ENCODE measurements at places on chromosomes 2 and 18.

GRCh38 chr18:7585276-7585670 is 18.2 kb downstream of the PTPRM start:
- no peak for DNase-seq

GRCh38 chr2:69449906-69450305 is 12.7 kb upstream of the NFU1 start:
- DNase-seq: no peak

GRCh38 chr18:46423226-46423805 is 233.7 kb downstream of the LOXHD1 start:
- no peak for DNase-seq

- DNase-seq: no peak
Observed at GRCh38 chr2:26609839-26610277, 31.3 kb downstream of the CIB4 start.

DNA sequence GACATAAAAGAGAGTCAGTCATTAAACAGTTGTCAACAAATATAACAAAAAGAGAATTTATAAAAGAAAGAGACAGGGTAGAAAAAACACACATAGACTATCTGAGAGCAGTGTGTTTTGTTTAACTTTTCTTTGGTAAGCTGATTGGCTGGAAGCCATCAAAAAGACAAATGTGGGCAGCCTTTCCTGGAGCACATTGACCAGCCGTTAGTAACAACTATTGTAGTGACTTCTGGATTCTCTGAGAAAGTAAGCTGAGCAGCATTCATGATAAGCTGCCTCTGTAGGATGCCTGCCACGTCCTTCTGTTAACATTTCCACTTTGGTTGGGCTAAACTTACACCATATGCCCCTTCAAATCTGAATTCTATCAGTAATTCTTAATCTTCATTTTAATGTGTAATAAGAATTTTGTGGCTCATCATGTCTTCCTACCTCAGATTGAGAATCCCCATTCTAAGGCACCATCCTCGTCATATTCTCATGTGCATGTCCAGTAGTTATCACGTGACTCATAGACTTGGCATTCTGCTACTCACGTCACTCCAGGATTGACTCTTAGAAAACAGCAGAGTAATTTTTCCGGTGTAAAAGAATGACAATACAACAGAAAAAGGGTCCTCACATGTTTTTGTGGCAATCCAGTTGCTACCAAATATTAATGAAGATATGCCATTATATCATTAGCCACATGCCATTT is 43.4 kb upstream of the DNAJC10 start:
- no peak for DNase-seq

GRCh38 chr2:28506112-28506910 is 10.5 kb downstream of the PLB1 start:
- DNase-seq: no peak

DNA sequence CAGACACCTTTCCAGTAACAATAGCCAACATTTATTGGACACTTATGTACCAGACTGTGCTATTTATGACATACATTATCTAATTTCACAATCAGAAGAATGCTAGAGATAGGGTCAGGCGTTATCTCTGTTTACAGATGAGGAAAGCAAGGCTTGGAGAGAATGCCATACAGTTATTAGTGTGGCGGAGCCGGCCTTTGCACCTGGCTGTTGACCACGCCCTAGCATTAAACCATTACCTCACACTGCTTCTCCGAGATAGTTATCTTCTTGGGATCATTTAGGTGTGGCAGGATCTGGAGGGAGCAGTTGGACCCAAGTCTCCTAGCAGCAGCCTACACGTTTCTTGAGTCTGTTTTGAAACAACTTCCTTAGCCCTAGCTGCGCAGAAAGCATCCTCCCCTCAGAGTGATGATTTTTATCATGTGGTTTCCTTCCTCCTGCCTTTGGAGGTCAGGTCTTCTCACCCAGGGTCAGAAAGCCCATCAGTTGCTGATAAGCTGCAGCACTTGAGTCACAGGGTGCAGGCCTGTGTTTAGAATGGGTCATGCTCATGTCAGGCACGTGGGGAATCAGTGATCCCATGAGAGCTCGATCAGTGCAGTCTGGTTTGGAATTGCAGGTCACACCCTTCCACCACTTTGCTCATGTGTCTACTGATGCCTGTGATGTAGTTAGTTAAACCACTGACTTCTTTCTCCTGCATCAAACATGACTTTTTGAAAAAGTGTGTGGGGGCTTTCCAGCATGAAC is 118.2 kb downstream of the SPTBN1 start:
- DNase-seq: no peak

DNA sequence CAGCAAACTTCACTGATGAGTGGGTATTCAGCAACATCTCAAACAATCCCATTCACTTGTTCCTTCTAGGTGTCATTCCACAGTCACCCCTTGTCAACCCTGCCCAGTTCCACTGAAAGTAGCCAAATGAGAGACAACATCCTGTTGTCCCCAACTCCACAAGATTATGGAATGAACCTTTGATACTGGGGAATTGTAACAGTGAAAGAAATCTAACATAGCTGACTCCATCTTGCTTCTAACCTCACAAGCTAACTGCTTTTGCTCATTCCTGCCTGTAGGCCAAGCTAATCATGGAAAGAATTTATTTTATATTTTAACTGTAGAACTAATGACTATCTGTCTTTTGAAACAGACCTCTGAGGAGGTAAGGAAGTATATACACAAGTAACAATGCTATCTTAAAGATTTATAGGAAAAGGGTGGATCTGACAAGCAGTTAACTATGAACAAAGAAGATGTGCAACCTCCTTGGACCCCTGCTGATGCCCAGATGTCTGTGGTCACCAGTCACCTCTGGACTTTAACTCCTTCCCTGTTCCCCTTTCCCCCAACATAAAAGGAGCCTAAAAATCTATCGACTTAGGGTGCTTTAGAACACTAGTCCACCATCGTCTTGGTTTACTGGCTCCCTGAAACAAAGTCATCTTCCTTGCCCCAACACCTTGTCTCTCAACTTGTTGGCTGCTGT is 6.9 kb upstream of the ANXA4 start:
- DNase-seq: no peak

GRCh38 chr18:63236921-63237846 is 82.4 kb downstream of the BCL2 start:
- peak; percentile 31 for DNase-seq

DNA sequence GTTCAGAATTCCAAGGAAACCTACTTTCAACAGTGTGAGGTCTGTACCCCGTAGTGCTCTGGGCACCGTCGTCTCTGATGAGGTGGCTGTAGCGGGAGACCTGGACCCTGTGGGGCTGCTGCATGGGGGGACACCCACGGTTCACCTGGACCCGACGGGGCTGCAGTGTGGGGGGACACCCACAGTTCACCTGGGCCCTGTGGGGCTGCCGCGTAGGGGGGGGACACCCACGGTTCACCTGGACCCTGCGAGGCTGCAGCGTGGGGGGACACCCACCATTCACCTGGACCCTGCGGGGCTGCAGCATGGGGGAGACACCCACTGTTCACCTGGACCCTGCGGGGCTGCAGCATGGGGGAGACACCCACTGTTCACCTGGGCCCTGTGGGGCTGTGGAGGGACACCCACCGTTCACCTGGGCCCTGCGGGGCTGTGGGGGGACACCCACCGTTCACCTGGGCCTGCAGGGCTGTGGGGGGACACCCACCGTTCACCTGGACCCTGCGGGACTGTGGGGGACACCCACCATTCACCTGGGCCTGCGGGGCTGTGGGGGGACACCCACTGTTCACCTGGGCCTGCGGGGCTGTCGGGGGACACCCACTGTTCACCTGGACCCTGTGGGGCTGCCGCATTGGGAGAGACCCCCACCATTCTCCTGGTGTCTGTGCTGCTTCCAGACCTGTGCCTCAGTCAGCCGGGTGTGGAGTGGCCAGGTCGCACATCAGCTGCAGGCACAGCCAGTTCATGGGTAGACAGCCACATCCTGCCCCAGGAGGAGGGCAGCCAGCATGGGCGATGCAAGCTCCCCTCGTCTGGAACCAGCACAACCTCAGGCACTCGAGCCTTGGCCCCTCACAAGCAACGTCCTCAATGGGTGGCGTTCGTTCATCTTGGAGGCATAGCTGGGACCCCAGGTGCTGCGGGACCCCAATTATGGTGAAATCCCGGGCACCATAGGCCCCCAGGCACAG is 114.5 kb downstream of the TMEM18 start:
- no peak for DNase-seq

GRCh38 chr2:44285174-44285573 is 9.9 kb downstream of the SLC3A1 start:
- no peak for DNase-seq

- DNase-seq: no peak
Observed at GRCh38 chr18:61471942-61472341, 138.7 kb downstream of the CDH20 start.

DNA sequence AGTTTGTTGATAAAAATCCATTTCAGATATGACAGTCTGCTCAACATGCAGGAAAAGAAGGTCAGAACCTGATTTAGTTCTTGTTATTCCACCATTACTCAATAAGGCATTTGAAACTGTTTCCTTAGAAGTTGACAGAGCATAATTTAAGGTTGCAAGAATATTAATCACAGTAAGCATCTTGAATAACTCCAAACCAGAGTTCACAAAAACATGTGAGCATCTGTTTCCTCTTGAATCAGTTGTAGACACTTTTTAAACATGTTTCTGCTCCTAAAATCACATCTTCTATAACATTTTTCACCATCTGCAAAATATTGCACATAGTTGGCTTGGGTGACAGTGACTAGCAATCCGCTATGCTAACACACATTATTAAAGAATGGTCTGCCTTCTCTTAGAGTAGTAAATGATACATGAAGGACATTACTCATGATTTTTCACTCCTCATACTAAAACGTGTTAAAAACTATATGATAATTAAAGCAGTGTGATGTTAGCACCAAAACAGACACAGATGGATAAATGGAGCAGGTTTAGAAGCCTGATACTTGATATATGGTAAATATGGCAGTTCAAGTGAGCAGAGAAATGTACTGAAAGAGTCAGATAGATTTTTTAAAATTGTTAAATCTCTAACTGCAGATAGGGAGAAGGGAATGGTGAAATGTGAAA is 30.3 kb downstream of the AKAIN1 start:
- DNase-seq: no peak

DNA sequence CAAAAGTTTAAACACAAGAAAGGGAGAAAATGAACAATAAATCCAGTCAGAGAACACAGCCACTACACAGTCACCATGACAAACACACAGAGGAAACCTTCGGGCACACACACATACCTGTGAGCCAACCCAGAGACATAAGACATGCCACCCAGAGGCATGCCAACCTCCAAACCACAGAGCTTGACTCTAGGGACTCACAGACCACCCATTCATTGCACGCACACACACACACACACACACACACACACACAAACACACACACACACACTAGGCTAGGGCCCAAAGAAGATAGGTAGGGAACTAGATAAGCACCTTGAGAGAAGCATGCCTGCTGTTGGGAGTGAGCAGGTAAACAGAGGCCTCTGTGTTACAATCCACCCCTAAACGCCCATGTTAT is 9.1 kb downstream of the SIX3 start:
- DNase-seq: no peak

- DNase-seq: no peak
Observed at GRCh38 chr2:198327526-198327925, 523.1 kb downstream of the PLCL1 start.

DNA sequence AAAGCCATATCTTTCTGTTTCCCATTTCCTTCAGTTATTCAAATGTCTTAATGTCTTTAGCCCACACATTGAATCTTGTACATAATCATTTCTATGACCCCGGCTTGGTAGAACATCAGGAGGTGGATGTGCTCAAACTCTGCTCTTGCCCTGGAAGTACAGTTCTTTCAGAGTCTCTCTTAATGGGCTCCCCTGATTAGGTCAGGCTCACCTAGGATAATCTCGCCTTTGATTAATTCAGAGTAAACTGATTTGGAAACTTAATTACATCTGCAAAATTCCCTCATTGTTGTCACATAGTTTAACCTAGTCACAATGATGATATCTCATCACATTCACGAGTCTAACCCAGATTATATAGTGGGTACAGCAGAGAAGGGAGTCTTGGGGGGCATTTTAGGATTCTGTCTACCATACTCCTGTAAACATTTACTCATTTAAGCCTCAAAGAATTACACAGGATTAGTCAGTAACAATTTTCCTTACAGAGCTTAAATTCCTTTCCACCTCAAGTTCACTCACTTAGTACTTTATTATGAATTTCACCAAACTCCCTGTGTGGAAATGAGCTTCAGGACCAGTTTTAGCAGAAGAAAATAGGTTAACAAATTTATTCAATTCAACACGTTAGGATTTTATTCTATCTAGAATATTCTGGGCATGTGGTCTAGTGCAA is 135.5 kb downstream of the FHOD3 start:
- no peak for DNase-seq

DNA sequence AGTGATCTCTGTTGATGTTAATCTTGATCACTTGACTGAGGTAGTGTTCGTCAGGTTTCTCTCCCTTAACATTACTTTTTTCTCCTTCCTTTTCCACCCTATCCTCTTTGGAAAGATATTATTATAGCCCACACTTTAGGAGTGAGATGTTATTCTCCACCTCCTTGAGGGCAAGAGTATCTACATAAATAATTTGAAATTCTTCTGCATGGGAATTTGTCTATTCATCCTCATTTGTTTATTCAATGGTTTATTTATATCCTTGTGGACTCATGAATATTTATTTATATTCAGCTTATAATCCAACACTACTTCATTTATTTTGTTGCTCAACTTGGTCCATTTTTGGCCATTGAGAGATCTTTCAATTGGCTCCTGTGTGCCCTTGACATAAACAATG is 750.4 kb downstream of the EPHA4 start:
- no peak for DNase-seq

DNA sequence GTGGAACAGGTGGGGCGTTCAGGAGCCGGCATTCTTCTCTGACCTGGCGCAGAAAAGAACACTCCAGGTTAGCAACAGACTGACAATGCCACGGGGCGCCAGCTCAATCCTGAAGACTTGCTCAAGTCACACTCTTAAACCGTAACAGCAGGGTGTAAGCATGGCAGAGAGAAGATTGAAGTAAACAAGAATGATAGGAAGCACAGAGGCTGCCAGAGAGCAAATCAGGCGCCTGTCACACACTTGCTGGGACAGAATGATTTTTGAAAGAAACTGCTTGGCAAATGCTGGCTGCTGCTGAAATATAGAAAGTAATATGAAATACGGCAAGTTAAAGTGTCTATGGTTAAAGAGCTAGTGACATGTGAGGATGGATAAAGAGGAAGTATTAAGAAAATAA is 80.5 kb downstream of the MEP1B start:
- DNase-seq: no peak

GRCh38 chr18:74013955-74014354 is 133.7 kb downstream of the FBXO15 start:
- DNase-seq: no peak

DNA sequence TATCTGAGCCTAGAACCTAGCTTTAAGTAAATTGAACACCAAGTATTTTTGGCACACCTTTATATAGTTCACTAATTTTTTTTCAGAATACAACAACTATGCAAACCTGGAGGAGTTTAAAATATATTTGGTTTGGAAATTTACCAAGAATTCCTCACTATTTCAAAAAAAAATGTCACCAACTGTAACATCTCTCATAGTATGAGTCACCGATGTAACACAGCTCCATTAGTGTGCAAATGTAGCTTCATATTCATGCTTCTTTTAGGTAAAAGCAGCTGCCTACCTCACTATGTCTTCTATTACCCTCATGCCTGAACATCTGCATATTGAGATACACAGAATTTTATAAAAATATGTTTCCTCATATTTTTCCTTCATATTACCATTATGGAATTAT is 80.5 kb downstream of the NRXN1 start:
- DNase-seq: peak; percentile 27

GRCh38 chr2:235433860-235434259 is 60.0 kb upstream of the AGAP1 start:
- no peak for DNase-seq

GRCh38 chr2:34578641-34579040 is 979.5 kb upstream of the FAM98A start:
- DNase-seq: no peak

Data from HS-27A (cell line).